Esophagus squamous epithelium (tissue), 5 donors: ENCODE measurements at places on chromosomes 12 and 14.

- DNase-seq = no peak
These were observed 373.2 kb downstream of the BTG1 start for GRCh38 chr12:91772411-91772810.

DNA sequence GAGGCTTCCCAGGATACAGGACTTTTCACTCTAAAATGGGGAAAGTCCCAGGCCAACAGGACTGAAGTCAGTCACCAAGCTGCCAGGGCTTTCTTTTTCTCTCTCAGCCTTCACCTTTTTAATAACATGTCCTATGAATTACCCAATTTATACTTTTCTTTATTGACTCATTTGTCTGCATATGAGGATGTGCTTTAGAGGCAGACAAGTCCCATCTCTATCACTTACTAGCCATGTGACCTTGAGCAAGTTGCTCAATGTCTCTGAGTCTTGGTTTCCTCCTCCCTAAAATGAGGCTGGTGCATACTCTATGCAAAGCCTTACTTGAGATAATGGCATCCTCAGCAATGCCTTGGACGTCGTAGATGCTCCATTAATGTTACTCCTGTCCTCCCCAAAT is 98.1 kb upstream of the TMPO start:
- no peak for DNase-seq

DNA sequence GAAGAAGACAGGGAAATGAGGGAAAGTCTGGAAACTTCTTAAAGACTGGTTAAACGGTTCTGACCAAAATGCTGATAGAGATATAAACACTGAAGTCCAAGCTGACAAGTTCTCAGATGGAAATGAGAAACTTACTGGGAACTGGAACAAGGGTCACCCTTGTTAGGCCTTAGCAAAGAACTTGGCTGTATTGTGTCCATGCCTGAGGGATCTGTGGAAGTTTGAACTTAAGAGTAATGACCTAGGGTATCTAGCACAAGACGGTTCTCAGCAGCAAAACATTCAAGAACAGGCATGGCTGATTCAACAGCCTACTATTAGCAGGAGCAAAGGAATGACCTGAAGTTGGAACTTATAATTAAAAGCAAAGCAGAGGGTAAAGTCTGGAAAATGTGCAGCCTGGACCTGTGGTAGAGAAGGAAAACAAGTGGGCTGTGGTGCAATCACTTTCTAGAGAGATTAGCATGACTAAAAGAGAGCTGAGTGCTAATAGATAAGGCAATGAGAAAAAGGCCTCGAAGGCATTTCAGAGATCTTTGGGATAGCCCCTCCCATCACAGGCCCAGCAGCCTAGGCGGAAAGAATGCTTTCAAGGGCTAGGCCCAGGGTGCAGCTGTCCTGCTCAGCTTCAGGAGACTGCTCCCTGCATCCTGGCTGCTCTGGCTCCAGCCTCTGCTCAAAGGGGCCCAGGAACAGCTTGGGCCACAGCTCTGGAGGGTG is 60.3 kb downstream of the ATP2B1 start:
- DNase-seq = no peak

GRCh38 chr12:66776974-66777373 is 98.1 kb upstream of the GRIP1 start:
- DNase-seq = no peak

GRCh38 chr12:83378186-83378727 is 691.6 kb downstream of the TMTC2 start:
- no peak for DNase-seq

DNA sequence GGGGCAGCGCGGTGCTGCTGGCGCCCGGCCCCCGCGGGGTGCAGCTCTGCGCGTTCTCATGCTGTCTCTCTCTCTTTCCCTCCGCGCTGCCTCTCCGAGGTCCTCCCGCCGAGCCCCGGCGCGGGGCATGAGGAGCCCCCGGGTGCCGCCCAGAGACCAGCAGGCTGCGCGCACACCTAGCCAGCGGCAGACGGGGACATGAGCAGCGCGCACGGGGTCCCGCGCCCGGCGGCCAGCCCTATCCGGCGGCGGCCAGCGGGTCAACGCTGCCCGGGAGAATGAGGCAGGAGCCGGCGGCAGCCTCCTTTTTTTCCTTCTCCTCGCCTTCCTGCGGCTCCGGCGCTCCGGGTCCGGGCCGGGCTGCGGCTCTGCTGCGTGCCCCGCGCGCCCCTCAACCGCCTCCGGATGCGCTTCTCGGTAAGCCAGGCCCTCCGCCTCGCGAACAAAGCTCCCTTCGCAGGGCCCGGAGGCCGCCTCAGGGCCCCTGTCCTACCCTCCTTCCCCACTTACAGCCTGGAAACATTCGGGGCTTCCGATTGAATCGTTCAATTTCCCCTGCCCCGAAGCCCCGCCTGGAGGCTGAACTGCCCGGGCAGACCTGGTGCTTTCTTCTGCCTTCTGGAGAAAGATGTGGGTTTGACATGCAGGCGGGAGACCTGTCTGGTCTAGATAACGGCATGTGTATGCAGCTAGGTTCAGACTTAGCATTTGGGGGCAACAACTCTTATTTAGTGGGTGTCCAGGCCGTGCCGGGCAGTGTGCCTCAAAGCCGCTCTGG is at the start of gene TUNAR:
TSS of gene TUNAR (plus strand) at position 72 of the 778 bp plus-strand sequence.
- DNase-seq = no peak

- no peak for DNase-seq
These were observed 6.1 kb upstream of the CEP170B start for GRCh38 chr14:104858811-104859426.

GRCh38 chr12:24212496-24212895 is 263.0 kb upstream of the SOX5 start:
- DNase-seq = no peak

- no peak for DNase-seq
These were observed 5.6 kb downstream of the FBXO33 start for GRCh38 chr14:39426605-39427004.

- no peak for DNase-seq
These were observed 80.7 kb downstream of the KCNA5 start for GRCh38 chr12:5124401-5124800.

DNA sequence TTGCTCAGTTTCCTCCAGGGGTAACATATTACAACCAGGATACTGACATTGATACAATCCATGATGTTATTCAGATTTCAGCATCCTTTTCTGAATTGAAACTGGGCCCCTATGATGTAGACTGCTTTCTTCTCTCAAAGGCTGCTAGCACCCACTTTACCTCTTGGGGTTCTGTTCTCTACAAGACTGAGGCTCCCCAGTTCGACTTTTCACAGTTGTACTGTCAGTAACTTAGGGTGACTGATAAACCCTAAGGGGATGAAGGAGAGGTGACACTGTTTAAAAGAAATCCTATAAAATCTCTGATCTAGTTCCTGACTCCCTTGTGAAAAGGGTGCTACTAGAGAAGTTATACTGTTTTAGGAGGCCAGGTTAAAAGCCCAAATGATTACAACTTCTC is 818 bp downstream of the VPS33A start:
- DNase-seq = no peak

GRCh38 chr14:100777366-100777817 is 48.5 kb upstream of the MEG3 start:
- no peak for DNase-seq

- DNase-seq = no peak
These were observed 179.3 kb downstream of the RAD51B start for GRCh38 chr14:67998834-67999233.

GRCh38 chr14:100471441-100472093 is 115.7 kb downstream of the BEGAIN start:
- no peak for DNase-seq

DNA sequence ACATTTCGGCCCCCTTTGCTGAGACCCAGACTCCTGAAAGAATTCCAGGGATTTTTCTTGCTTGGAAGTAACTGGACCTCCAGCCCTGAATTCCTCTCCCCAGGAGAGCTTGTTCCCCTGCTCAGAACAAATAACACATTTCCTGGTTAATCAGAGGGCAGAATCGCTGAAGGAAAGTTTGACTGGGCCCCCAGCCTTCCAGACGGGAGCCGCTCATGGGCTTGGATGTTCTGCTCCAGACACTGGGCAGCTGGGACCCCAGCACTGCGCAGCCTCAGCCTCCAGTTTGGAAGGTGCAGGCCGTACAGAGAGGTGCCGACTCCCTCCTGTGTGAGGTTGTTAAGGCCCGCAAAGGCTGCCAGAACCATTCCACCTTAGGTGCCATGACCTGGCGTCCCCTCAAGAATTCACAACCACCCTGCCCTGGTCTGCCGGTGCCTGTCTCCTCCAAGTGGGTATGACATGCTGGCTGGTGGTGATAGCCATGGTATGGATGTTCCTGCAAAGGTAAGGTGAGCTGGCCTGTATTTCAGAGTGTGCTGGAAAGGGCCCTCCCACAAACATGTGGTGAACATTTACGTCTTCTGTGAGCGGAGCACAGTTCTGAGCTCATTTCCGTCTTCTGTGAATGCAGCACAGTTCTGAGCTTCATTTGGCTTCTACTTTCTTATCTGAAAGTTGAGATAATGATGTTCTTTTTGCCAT is 5.1 kb upstream of the LTBP2 start:
- DNase-seq = no peak

GRCh38 chr14:105026033-105026785 is 5.3 kb upstream of the CDCA4 start:
- no peak for DNase-seq
